ENCODE measurements at places on chromosomes 7 and 10.

GRCh38 chr10:60818134-60818770 lies 40.0 kb downstream of the CDK1 start:
- no peak for DNase-seq

DNA sequence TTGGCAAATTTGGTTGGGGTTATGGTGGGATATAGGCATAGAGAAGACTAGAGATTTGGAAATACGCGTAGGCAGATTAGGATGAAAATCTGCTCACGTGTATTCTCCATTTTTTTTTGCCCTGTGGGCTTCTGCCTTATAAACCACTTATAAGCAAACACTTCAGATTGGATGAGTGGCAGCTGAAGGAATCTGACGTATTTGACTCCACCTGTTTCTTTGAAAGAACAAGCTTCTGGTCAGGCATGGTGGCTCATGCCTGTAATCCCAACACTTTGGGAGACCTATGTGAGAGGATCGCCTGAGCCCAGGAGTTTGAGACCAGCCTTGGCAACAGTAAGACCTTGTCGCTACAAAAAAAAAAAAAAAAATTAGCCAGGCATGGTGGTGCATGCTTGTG lies 5.1 kb downstream of the STK31 start:
- DNase-seq = no peak

DNA sequence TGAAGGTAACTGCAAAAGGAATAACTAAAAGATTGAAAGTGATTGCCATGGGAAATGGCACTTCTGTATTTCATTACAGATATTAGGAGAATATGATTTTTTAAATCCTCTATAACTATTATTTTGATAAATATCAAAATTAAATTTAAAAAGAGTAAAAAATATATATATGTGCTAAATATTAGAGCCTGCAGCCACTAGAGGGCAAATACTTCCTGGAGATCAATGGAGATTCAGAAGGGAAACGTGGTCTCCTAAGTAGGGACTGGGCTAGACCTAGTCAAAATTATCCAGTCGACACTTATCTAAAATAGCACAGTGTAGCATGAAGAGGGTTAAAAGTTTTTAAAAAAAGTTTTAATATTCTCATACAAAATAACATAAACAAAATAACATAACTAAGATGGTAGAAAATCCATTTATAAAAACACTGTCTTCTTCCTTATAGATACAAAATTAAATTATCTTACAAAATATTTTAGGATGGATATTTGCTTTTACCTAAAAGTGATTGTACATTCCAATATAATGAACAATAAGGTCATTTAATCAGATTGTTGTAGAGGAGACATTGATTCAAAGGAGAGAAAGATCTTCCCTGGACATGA lies 434.3 kb downstream of the MDFIC start:
- DNase-seq = no peak

- no peak for DNase-seq
Measured at GRCh38 chr10:110304394-110304779, 333 bp downstream of the SMNDC1 start.

DNA sequence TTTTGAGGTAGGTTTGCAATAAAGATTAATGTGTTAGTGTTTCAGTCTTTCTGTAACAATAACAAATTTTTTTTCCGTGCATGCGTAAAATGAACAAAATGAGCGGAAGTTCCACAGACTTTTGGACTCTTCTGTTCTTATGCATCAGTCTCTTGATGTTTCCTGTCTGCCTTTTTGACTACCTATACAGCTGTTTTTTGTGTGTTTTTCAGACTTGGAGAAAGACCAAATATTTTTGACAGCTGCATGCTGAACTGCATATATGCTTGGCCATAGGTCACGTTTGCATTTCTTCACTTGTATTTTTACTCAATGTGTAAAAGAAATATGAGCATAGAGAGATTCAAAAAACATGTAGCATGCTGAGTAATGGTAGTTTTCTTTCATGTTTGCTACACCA lies 119.3 kb downstream of the BBS9 start:
- DNase-seq = no peak

DNA sequence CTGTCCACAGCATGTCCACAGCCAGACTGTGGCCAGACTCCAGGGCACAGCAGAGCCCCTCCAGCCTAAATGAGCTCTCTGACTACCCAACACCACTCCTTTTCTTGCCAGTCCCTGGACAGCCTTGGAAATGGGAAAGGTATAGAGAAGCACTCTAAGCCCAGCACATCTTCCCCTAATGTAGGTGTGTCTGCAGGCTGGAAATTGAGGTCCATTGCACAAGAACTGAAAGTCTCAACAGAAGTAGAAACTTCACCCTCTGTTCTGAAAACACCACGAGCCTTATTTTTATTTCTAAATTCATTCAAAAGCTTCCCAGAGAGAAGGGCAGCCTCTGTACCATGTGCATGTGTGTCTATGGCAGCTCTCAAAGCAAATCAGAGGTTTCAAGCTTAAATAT lies 3.7 kb upstream of the KCNMA1 start:
- no peak for DNase-seq

DNA sequence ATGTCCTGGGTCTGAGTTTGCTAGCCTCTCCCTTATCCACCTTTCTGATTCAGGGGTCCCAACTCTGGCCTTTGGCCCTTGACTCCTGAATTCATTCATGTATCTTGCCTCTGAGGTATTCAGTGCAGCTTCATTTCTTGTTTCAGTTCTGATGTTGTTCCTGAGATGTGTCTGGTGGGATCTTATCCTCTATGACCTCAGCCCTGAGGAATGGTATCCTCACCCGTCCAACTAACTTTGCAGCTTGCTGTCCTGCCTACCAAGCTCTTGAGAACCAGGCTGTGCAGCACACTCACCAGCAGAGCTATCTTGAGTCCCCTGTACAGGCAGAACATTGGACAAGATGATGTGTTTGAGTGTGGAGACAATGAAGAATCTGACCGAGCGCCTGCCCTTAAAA lies 13.8 kb downstream of the SUFU start:
- no peak for DNase-seq

DNA sequence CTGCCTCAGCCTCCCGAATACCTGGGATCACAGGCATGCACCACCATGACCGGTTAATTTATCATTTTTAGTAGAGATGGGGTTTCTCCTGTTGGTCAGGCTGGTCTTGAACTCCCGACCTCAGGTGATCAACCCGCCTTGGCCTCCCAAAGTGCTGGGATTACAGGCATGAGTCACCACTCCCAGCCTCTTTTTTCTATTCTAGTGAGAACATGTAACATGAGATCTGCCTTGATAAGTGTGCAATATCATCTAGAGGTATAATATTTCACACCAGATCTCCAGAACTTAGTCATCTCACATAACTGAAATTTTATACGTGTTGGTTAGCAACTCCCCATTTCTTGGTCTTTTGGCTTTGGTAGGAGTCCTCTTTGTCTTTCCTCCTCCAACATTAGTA lies 656.9 kb downstream of the CNTNAP2 start:
- no peak for DNase-seq

DNA sequence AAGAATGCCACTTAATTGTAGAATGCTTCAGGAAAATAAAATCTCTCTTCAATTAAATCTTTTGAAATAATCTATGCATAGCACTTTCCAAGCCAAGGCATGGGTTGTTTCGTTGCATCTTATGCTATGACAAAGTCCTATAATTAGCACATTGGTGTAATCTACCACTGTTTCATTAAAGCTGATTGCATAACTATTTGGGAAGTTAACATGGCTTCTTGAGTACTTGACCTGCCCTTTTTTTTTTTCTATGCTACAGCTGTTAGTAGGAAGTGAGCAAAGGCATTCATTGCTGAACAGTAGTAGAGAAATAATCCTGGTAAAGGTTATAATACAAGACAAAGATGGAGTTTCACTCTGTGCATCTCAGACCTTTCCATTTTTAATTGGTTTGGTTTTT lies 557.2 kb upstream of the CELF2 start:
- no peak for DNase-seq

- no peak for DNase-seq
Measured at GRCh38 chr7:131836733-131837132, 280.3 kb upstream of the PODXL start.

GRCh38 chr10:51862149-51862548 lies 162.8 kb upstream of the CSTF2T start:
- no peak for DNase-seq

DNA sequence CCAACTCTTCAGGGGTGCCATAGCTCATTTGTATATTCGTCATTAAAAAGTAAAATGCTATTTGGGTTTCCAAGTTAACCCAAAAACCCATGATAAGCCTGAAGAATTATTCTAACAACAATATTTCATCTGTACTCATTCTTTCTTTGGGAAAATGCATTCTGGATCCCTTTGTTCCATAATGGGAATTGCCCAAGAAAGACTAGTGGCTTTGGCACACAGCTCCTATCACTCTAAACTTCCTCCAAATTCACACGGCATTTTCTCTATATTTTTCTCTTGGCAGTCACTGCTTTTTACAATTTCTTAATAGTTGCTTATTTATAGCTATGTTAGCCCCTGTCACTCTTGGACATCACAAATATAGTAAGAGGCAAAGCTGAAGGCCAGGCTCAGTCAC lies 29.1 kb downstream of the CHCHD3 start:
- DNase-seq = no peak

- DNase-seq = no peak
Measured at GRCh38 chr7:8536431-8536830, 103.0 kb downstream of the NXPH1 start.

DNA sequence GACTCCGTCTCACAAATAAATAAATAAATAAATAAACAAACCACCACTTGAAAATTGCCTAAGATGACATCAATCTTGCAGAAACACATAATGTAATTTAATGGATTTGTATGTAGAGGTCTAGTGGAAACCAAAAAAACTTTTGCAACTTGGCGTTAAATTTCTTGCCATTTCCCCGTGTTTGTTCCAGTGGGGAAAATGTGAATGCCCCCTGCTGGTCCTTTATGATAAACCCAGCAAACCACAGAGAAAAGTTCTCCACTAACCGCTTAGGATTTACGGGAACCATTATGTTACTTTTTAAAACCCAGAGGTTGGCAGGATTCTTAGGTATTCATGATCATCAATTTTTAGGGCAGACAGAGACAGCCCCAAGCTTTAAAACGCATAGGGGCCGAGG lies 32.5 kb downstream of the LAMB4 start:
- DNase-seq = no peak

GRCh38 chr10:91420868-91421267 lies 10.7 kb downstream of the HECTD2 start:
- DNase-seq = no peak

GRCh38 chr10:6385665-6386064 lies 182.9 kb downstream of the PFKFB3 start:
- no peak for DNase-seq

DNA sequence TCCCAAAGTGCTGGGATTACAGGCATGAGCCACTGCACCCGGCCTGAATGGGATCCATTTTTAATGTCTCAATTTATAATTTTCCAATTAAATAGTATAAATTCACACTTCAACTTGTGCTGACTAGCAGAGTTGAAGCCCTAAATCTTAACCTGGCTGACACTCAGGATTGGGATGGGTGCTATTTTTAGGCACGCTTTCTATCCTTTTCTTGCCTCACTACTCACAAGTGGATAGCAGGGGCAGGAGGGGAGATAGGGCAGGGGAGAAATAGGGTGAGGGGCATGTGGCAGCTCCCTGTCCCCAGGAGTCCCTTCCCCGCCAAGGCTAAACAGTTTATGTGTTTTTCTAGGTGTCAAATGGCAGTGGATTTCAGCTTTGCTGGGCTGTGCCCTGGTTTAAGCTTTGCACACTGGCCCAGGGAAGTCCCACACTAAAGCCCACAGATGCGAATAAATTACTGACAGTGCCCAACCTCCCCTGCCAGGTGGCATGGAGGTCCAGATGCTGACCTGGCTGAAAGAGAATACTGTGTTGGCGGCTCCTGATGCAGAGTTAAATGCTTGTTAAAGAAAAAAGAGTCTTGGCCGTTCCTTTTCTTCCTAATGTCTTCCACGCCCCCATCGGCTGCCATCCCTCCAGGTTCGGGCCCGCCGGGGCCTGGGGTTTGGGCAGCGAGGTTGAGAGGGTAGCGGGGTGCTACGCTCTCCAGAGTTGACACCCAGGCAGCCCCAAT lies 36.2 kb upstream of the EFCAB10 start:
- DNase-seq = no peak

GRCh38 chr7:78315119-78315518 lies 516.5 kb downstream of the PHTF2 start:
- DNase-seq = no peak

DNA sequence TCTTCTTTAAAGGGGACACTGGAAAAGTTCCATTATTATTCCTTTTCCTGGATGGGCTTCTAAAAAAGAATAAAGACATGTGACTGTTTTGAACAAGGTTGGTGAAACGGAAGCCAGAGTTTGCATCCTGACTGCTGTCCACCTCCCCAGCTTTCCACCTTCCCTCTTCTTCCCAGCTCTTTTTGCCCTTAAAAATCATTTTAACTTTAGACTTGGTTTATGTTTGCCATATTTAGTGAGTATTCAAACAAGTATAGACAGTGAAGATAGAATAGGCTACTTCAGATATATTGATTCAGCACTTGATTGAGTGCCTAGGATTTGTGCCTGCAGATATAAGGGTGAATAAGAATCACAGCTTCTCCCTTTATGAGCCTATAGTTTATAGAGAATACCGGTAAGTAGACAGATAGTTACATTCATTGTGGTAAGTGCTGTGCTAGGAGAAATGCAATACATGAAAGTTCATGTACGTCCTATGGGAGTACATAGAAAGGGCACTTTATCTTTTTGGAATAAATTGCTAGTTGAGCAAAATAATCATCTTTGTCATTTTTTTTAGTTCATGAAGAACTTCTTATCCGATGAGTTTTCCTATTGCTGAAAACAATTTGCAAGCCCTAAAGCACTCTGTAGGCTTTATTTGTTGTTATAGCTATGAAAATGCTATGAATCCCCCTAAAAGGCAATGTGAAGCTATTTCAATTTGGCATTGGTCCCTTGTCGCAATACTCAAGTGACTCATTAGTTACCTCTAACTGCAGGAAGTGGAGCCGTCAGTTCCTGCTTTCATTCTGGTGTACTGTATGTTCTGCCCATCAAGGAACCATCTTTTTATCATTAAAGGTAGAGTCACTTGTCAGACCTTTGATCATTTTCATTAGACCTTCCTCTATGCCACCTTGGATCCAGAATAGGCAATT lies 57.2 kb upstream of the STRIP2 start:
- no peak for DNase-seq

GRCh38 chr7:140433396-140433795 lies 29.5 kb downstream of the RAB19 start:
- no peak for DNase-seq

- DNase-seq = no peak
Measured at GRCh38 chr7:143399642-143400041, 9.0 kb downstream of the EPHA1 start.

DNA sequence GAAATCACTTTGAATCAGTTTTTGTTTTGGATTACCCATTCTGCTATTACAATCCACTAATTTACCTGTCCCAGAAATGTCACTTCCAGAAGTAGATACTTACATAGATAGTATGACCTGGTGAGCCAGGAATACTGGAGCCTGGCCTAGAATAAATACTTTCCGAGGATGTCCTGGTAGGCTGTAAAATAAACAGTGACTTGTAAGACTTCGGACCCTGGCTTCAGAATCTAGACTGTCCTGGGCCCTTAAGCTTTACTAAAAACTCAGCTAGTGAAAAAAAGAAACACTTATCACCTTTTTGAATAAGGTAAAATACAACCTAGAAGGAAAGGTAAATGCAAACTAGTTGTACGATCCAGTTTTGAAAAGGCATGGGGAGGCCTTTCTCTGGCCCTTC lies 69.5 kb upstream of the AFAP1L2 start:
- DNase-seq = no peak
